Upper lobe of left lung (tissue), 6 donors: ENCODE measurements at places on chromosomes 1 and 21. TPM values are rescaled to one million over a fixed set of nuclear protein-coding genes. Genes with fewer than 3 reads are reported as not detected.

Gene TRMT1L
- 16.9 TPM for total RNA-seq

DNA sequence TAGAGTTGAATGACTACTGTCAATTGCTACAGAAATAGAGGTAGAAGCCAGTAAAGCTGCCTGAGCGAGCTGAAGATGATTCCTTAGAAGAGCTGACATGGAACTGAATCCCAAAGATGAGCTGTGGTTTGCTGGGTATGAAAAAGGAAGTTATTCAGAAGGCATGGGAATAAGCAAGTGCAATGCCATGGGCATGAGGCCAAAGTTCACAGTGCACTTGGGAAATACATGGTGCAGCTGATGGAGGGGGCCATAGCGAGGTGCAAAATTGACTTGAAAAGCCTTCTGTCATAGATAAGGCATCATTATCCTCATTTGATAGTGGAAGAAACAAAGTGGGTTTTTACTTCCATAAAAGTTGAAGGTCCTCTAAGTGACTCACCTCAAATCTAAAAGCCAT is 88.6 kb downstream of the NEK7 start:
- no peak for DNase-seq

GRCh38 chr1:54766726-54767125 is 2.4 kb upstream of the PARS2 start:
- DNase-seq: no peak

Gene NPHS2
- total RNA-seq: not detected

GRCh38 chr1:84581648-84582047 is 7.4 kb upstream of the CTBS start:
- DNase-seq: no peak

Gene BTBD8
- 0.76 TPM for total RNA-seq

DNA sequence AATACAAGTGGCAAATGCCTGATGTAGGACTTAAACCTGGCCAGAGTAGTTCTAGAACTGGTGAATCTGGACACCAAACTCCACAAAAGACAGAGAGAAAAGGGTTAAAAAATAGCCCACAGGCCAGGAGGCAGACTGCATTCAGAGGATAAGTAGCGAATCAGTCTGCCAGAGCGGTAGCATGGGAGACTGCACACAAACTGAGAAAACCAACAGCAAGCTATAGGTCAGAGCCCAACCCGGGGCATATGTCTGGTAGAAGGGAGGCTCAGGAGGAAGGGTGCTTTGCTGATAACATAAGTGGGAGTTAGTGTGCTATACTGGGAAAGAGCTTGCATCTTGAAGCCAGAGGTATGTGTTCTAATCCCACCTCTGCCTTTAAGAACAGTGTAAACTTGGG is 4.0 kb downstream of the LRRC53 start:
- no peak for DNase-seq

DNA sequence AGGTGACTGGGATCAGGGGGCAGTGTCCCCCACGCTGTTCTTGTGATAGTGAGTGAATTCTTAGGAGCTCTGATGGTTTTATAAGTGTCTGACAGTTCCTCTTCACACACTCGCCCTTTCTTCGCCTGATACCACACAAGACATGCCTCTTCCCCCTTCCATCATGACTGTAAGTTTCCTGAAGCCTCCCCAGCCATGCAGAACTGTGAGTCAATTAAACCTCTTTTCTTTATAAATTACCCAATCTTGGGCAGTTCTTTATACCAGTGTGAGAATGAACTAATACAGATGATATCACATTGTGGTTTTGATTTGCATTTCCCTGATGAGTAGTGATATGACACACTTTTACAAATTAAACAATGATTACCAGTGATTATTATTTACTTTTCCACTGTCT is 229.9 kb downstream of the AKT3 start:
- DNase-seq: no peak

DNA sequence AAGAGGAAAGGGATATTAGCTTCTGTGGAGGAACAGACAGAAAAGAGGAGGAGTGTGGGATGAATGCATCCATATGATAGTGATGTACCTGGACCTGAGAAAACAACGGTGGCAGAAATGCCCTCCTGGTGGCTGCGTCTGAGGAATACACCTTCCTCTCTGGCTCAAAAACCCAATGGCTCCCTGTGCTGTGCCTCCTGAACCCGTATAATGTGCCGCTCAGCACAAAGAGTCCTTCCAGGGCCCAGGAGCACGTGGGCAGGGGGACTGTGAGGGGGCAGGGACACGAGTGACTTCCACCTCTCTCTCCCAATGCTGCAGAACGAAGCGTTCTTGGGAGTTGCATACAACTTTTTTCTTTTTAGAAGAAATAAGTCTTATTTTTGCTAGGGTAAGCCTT is 31.2 kb downstream of the IRF2BP2 start:
- no peak for DNase-seq
